Tongue (tissue), 3 donors: ENCODE measurements at places on chromosomes 7 and 10. TPM values are rescaled to one million over a fixed set of nuclear protein-coding genes. Genes with fewer than 3 reads are reported as not detected.

SLC16A12 gene
- total RNA-seq: 3.1 TPM

CHN2 gene
- total RNA-seq: 7.6 TPM

MOGAT3 gene
- total RNA-seq: not detected

GOLGA7B gene
- 0.10 TPM for total RNA-seq

KDM7A gene
- total RNA-seq: 17.4 TPM

PLXDC2 gene
- total RNA-seq: 54.1 TPM

OR6B1 gene
- total RNA-seq: not detected

FLNC gene
- total RNA-seq: 1,540 TPM

TCAF2 gene
- total RNA-seq: 4.8 TPM

NUDT5 gene
- 23.9 TPM for total RNA-seq

NDUFA5 gene
- 133 TPM for total RNA-seq

PTPN12 gene
- 78.8 TPM for total RNA-seq

KNDC1 gene
- total RNA-seq: 1.7 TPM

LRRC4 gene
- total RNA-seq: 0.41 TPM

CFAP58 gene
- total RNA-seq: 0.62 TPM

FBXO24 gene
- total RNA-seq: 1.2 TPM

CRTAC1 gene
- 2.6 TPM for total RNA-seq

ARHGEF35 gene
- total RNA-seq: 4.2 TPM

MALRD1 gene
- 6.4 TPM for total RNA-seq

NFKB2 gene
- 19.8 TPM for total RNA-seq

AKR1C4 gene
- not detected for total RNA-seq

GPR37 gene
- total RNA-seq: 4.6 TPM

FANK1 gene
- total RNA-seq: 3.2 TPM
